Stimulated activated naive CD4-positive, alpha-beta T cell (primary cell): ENCODE measurements at places on chromosomes 5 and 9.

DNA sequence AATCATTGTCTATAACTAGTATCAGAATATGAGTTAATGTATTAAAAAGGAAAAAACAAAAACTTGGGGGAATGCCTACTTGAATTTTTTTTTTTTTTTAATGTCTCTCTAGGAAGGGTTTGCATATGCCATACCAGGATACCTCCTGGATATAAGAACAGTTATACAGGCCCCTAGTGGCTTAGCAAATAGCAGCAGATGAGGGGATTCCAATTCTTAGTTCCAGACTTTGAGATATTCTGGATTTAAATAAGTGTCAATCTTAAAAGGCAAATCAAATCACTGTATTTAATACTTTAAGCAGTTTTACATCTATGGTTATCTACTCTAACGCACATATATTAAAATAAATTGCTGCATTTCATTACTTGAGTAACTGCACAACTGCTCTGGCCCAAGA lies 1055.5 kb upstream of the DMAC1 start:
- DNase-seq = no peak

DNA sequence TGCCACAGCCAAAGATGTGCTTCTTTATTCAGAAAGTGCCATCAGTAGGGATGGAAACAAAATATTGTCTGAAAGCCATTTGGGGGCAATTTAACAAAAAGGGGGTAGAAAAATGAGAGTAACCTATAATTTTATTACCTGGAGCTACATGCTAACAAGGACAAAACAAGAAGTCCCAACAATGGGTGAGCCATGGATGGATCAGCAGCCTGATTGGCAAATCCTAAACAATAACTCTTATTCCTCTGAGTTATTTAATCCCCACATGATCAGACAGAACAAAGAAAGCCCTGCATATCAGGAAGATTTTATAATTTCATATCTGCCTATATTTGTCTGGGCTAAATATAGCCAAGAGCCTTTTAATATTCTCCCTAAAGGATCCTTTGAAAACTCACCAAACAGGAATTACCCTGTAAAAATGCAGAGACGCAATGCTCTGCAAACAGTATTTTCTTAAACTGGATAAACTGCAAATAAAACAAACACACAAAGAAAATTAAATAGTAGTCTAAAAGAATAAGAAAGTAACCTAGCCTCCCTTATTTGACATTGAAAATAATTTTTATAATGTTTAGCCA lies 483.4 kb downstream of the ZNF608 start:
- DNase-seq = no peak

DNA sequence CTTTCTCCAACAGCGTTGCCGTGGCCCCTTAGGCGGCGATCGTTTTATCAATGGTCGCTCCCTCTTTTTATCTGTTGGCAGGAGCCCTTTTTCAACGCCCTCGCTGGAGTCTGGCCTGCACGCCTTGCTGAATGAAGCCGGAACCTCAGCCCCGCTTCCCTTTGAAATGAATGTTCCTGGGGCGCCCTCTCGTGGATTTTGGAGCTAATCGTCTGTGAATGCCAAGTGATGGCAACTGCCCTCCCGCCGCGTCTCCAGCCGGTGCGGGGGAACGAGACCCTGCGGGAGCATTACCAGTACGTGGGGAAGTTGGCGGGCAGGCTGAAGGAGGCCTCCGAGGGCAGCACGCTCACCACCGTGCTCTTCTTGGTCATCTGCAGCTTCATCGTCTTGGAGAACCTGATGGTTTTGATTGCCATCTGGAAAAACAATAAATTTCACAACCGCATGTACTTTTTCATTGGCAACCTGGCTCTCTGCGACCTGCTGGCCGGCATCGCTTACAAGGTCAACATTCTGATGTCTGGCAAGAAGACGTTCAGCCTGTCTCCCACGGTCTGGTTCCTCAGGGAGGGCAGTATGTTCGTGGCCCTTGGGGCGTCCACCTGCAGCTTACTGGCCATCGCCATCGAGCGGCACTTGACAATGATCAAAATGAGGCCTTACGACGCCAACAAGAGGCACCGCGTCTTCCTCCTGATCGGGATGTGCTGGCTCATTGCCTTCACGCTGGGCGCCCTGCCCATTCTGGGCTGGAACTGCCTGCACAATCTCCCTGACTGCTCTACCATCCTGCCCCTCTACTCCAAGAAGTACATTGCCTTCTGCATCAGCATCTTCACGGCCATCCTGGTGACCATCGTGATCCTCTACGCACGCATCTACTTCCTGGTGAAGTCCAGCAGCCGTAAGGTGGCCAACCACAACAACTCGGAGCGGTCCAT lies 10.0 kb downstream of the S1PR3 start:
- DNase-seq = peak; percentile 67

GRCh38 chr9:116124472-116125040 lies 29.0 kb upstream of the PAPPA start:
- DNase-seq = no peak

DNA sequence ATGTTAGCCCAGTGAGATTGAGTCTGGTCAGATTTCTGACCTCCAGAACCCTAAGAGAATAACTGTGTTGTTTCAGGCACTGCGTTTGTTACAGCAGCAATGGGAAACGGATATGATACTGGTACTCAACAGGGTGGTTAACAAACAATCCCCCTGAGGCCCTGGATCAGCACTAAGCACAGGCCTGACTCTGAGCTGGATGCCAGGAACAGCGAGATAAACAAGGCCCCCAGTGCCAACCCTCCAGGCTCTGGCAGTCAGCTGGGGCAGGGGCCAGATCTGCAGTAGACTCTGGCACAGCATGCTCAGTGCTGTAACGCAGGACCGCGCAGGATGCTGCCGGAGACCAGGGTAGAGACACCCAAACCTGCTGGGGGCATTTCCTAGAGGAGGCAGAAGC lies 22.1 kb downstream of the CPLX2 start:
- DNase-seq = no peak

GRCh38 chr5:34977934-34978613 lies 48.7 kb downstream of the DNAJC21 start:
- DNase-seq = no peak

DNA sequence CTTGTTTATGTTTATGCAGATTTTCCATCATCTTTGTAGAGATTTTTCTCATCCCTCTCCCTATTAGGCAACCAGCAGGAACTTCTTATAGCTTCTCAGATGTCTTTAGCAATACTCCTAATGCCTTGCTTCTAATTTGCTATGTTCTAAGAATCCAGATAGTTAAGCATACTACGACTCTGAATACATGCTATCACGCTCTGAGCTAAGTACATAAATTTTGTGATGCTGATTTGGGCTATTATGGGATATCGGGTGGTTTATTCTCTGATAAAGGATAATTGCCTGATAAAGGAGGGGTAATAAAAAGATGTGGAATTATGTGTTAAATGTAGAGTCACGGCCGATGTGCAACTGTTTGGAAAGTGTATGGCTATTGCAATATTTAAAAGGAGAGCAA lies 6.5 kb upstream of the FBXL7 start:
- DNase-seq = no peak
